NCI-H446 treated with DMSO at 0.1 percent for 48 hours (cell line): ENCODE measurements at places on chromosomes 1 and 21.

GRCh38 chr1:208030288-208031091, 119.6 kb upstream of the CD34 start:
- peak; percentile 41 for DNase-seq

- DNase-seq = no peak
Measured at GRCh38 chr1:10237157-10237539, 26.8 kb downstream of the KIF1B start.

- DNase-seq = peak; percentile 16
Measured at GRCh38 chr1:62687421-62687902, 724 bp downstream of the DOCK7 start.

GRCh38 chr1:10839188-10839770, 42.8 kb upstream of the CASZ1 start:
- no peak for DNase-seq

- DNase-seq = no peak
Measured at GRCh38 chr1:230152999-230153398, 86.0 kb downstream of the GALNT2 start.

GRCh38 chr1:177591155-177591554, 378.7 kb downstream of the SEC16B start:
- DNase-seq = no peak

- no peak for DNase-seq
Measured at GRCh38 chr21:33015756-33016155, 10.0 kb upstream of the OLIG2 start.

GRCh38 chr1:29975036-29975694, 738.8 kb downstream of the PTPRU start:
- DNase-seq = no peak

DNA sequence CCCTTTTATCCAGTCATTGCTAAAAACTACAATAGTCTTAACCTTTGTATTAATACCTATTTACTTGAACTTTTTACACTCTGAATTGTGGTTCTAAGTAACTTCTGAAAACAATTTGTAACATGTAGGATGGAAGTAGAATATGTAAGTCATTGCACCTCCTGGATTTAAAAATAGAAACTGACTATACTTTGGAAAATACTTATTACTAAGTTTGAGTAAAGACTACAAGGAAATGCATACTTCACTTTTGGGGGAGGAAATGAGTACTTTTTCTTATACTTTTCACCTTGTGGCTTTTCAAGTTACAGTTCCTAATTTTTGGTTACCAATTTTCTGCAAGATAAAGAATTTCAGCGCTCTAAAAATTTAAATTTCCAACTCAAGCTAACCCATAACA, 8.7 kb downstream of the RGS18 start:
- DNase-seq = no peak

DNA sequence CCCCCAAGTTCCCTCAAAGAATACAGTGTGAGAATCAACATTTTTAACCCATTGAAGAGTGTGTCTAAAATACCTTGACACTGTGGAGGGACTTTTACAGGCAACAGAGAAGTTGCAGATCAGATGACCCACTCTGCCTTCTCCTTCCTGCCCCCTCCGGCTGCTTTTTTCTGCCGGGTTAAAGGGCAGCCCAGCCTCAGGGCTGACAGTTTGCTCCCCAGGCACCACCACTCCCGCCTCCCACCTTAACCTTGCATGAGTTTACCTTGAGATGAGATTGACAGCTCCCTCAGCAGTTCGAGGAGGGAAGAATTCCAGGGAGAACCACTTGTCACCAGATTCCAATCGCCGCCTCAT, 3.2 kb downstream of the MTHFR start:
- DNase-seq = no peak

GRCh38 chr1:47711184-47711847, 273.5 kb downstream of the FOXD2 start:
- DNase-seq = no peak

GRCh38 chr1:155093911-155094621, 15.4 kb downstream of the EFNA3 start:
- peak; percentile 77 for DNase-seq

- DNase-seq = no peak
Measured at GRCh38 chr1:119220991-119221390, 80.5 kb upstream of the WARS2 start.

DNA sequence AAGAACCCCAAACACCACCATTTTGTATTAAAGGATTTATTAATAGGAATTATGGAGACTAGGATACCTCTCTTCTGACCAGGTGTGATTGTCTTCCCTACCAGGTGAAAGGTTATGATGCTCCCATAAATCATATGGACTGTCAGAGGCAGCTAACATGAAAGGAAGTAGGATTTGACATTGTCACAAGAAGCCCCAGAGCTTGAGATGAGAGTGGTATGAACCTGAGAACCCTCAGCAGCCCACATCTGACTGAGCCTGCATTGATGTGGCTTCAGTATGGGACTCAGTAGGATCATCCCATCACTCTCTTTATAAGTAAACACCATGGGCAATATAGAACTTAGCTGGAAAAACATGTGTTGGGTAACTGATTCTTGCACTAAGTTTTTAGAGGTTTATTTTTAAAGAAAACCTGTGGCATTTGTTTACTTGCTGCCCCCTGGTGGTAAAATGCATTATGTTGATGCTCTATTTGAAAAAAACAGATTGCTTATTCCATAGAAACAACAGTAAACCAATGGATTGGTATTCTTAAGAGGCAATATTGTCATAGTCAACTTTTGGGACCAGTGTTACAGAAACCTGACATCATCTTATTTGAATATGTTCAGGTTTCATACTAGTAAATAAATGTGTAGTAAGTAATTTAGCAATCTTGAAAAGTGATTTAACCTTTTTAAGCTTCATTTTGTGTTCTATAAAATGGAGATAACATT, 16.6 kb upstream of the CACYBP start:
- no peak for DNase-seq

GRCh38 chr1:161910604-161911003, 113.1 kb downstream of the OLFML2B start:
- no peak for DNase-seq

- no peak for DNase-seq
Measured at GRCh38 chr1:32919811-32920733, 18.9 kb upstream of the TMEM54 start.

DNA sequence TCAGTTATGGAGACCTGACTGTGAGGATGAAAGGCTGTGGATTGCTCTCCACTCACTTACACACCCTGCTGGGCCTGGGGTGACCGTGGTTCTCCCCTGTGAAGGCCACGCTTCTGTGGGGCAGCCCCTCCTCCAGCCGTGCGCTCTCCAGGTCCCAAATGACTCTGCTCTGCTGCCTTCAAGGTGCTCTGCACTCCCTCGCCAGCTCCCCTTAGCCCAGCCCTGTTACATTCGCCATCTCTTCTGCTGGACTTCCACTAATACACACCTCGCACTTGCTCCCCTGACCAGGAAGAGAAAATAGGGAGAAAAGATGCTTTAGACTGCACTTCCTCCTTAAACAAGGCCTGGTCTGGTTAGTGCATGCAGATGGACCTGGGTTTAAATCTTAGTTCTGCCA, 24.6 kb downstream of the OPTC start:
- DNase-seq = no peak

- DNase-seq = no peak
Measured at GRCh38 chr1:201399352-201400126, 415 bp upstream of the LAD1 start.

- DNase-seq = no peak
Measured at GRCh38 chr1:93171549-93172034, 8.6 kb downstream of the TMED5 start.

DNA sequence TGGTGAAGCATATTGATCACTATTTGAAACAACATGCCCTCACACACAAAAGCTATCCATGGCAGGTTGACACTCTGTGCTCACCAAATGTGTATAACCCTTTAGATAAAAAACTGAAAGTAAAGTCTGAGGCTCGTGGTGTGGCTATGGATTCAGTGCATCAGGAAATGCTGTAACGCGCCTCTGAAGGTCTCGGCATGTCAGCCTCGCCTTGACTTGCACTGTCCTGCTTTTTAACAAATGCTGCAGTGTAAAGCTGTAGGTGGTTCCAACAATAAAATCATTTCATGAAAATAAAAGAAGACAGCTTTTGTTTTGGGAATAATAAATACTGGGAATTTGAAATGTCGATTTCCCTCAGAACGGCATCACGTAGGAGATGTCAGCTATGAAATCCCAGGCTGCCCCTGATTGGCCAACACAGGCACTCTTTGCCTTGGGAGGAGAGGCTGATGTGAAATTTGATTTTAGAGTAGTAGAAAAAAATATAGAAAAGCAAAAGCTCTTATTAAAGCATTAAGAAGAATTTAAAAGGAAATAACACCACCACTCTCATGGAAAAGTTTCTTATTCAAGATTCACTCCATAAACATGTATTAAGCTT, 168.2 kb downstream of the DSCAM start:
- DNase-seq = no peak

DNA sequence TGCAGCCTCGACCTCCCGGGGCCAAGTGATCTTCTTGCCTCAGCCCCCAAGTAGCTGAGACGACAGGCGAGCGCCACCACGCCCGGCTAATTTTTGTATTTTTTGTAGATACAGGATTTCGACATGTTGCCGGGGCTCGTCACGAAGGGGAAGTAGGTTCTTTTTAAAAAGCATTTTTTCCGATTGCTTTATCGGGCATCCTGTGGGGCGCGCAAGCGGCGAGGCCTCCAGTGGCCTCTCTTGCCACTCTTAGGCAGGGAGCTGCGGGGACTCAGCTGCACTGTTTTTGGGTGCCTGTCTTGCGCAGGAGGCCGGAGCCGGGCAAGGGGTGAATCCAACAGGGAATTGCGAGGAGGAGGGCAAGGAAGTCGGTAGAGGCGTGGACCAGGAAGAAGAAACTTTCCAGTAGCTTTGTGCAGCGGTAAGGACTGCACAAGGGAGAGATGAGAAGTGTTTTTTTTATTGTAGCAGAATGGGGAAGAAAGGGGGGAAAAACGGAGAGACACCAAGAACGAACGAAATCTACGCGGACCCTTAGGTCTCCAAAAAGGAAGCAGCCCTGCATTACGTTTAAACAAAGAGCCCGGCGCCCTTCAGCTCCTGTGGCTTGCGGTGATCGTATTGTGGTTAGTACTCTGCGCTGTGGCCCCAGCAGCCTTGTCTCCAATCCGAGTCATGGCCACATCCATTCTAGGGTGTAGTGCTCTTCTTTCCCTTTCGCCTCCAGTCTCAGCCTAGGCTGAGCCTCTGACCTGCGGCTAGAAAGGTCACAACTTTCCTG, 164.8 kb downstream of the PPIAL4G start:
- no peak for DNase-seq

DNA sequence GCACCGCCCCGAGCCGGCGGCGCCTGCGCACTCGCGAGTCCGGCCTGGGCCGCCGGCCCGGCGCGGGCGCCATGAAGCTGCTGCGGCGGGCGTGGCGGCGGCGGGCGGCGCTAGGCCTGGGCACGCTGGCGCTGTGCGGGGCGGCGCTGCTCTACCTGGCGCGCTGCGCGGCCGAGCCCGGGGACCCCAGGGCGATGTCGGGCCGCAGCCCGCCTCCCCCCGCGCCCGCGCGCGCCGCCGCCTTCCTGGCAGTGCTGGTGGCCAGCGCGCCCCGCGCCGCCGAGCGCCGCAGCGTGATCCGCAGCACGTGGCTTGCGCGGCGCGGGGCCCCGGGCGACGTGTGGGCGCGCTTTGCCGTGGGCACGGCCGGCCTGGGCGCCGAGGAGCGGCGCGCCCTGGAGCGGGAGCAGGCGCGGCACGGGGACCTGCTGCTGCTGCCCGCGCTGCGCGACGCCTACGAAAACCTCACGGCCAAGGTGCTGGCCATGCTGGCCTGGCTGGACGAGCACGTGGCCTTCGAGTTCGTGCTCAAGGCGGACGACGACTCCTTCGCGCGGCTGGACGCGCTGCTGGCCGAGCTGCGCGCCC, at the start of gene B3GALT6:
TSS of gene B3GALT6 (plus strand) at position 30 of the 588 bp plus-strand sequence. CDS start at position 72, 42 bp downstream.
- no peak for DNase-seq

- DNase-seq = no peak
Measured at GRCh38 chr1:217029281-217030157, 306.3 kb upstream of the ESRRG start.

DNA sequence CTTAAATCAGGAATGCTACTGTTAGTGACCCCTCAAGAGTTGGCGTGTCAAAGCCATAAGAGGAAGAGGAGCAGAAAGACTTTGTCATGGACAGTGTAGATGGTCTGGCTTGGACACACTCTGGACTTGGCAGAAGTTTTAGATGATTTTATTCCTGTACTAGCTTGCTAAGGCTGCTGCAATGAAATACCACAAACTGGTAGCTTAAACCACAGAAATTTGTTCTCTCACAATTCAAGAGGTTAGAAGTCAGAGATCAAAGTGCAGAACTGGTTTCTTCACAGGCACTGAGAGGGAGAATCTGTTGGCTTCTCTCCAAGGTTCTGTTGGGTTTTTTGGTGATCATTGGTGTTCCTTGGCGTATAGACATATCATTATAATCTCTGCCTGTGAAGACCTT, 869.8 kb upstream of the B3GALT2 start:
- no peak for DNase-seq

GRCh38 chr1:66758241-66758755, 6.0 kb downstream of the DYNLT5 start:
- DNase-seq = no peak

- no peak for DNase-seq
Measured at GRCh38 chr1:33454646-33455282, 17.7 kb upstream of the ZSCAN20 start.

DNA sequence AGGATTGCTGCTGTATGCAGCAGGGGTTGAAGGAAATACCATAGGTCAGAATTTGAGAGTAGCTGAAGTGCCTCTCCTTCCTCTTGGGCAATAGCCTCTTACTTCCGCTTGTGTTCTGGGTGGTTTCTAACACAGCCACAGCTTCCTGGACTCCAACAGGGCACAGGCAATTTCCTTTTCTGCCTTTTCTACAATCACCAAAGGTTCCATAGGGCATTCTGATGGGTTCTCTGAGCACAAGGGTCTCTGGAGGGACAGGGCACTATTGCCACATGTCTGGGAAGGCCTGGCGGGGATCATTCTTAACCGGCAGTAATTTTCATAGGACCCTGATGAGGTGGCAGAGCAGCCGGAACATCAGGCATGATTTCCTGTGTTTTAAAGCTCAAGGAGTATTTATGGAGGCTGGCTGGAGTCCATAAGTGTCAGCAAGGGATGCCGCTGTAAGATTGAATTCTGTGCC, 5.5 kb upstream of the AGTRAP start:
- DNase-seq = no peak

- no peak for DNase-seq
Measured at GRCh38 chr1:62516600-62516999, 79.8 kb downstream of the USP1 start.

GRCh38 chr1:35557611-35558373, at the start of gene NCDN:
TSS of gene NCDN (plus strand) at chr1:35557799. CDS start at chr1:35558191, 392 bp downstream.
- peak; percentile 96 for DNase-seq

DNA sequence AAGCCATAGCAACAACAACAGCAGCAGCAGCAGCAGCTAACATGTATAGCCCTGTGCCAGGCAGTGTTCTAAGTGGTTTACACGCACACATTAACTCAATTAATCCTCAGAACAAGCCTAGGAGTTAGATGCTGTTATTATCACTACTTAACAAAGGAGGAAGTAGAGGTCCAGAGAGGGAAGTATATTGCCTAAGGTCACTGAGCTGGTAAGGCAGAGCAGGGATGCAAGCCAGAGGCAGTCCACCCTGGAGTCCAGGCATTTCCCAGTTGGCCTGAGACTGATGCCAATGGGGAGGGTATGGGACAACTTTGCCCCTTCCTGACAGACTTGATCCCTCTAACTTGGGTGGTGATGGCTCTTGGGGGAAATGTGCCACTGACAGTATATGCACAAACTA, 6.8 kb downstream of the CDC14A start:
- DNase-seq = no peak

GRCh38 chr21:45407629-45408247, 2.8 kb downstream of the COL18A1 start:
- DNase-seq = no peak
